ENCODE measurements at places on chromosomes 7 and 10.

DNA sequence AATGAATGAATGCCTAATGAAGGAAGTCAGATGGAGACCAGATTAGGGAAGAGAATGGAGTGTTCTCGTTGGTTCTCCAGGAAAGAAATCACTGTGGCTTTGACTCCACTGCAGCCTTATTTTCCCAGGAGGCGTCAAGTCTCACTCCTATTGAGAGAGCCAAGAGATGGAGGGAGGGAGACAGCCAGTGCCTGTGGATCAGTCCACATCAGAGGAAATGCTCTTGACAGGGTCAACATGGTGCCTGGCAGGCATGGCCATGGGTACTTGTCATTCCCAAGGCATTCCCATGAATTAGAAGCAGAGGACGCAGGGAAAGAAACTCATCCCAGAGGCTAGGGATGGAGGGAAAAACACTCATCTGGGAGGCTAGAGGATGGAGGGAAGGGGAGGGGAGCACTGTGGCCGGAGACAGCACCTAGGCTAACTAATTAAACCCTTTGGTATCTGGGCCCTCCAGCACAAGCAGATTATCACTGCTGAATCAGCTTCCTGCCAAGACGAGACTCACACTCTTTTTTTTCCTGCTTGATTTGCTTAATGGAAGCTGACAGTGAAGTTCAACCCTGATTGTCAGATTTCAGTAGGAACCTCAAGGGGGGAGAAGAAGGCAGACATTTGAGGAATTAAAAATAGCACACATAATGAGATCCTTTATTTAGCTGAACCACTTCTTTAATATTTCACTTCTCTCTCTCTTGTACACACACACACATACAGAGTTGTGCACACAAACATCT, 1233.2 kb upstream of the AUTS2 start:
- DNase-seq, result no peak

DNA sequence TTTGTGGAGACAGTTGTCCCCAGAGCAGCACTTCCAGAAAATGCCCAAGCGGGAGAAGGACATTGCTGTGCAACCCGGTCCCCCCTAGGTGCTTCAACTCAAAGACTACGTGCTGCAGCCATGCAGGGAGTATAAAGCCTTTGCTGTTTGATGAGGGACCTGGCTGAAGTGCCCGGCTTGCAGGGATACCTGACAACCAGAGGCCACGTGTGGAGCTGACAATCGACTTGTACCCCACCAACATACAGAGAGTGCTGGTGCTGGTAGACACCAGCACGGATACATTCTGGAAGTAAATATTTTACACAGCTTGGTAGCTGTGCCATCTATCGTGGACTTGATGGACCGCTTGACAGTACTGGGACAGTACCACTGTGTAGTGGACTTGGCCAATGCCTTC, 240.6 kb downstream of the CACNA2D1 start:
- DNase-seq, result no peak

- no peak for DNase-seq
These were observed 32.1 kb downstream of the ELMO1 start for GRCh38 chr7:37416378-37417106.

GRCh38 chr10:122997864-122998263, 10.7 kb downstream of the IKZF5 start:
- DNase-seq, result no peak

DNA sequence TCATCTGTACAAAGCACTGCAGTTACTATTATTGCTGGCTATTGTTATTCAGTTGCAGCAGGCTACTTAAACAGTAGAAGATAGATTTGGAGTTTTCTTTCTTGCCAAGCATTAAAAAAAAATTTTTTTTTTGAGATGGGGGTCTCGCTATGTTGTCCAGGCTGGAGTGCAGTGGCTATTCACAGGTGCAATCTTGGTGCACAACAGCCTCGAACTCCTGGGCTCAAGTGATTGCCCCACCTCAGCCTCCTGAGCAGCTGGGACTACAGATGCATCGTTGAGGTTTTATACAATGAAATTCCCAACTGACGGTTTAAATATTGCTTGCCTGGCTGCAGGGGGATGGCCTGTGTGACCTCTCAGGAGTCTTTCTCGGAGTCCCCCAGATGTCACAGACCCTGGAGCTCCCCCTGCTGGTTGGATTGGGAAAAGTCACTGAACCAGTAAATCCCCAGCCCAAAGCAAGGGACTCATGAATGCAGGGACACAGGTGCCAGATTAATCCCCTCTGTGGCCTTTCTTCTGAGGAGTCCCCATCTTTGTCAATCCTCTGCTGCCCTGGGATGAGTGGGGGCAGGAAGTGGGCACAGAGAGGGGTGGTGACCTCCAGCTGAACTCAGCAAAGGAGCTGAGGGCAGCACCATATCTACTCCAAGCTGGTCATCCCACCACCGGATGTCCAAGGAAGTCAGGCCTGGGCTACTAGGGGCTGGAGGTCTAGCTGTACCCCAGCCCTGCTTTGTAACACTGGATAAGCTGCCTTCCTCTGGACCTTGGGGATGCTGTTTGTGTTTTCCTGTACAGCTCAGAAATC, 149.6 kb downstream of the C10orf105 start:
- DNase-seq, result no peak

DNA sequence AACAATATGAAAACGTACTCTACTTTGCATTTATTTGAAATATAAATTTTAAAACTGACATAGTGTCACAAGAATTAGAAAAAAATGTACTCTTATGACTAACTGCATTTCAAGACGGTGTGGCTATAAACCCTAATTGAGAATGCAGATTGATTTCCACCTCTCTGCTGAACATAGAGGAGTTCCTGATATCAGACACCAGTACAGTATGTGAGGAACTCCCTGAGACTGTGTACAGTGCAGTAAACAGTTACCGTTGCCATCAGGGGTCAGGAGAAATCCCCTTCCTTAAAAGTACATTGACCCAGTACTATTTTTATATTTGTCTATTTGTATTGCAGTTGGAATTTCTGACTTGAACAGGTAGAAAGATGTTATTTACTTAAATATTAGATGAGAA, 61.8 kb upstream of the DKK1 start:
- DNase-seq, result no peak

DNA sequence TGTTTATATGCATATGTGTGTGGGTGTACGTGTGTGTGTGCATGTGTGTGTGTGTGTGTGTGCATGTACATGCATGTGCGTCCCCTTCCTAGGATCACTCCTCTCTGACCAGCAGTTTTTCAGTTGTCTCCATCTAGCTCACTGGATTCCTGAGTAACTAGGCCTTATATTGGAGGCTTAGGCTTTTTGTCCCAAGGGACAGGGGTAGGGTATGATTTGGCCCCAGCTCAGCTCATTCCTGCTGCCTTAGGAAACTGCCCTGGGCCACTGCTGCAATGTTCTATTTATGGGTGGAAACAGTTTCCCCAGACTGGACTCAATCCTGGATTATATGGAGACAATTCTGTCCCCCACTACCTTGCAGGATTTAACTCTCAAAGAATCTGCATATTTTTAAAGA, 68.8 kb upstream of the SDK1 start:
- no peak for DNase-seq

DNA sequence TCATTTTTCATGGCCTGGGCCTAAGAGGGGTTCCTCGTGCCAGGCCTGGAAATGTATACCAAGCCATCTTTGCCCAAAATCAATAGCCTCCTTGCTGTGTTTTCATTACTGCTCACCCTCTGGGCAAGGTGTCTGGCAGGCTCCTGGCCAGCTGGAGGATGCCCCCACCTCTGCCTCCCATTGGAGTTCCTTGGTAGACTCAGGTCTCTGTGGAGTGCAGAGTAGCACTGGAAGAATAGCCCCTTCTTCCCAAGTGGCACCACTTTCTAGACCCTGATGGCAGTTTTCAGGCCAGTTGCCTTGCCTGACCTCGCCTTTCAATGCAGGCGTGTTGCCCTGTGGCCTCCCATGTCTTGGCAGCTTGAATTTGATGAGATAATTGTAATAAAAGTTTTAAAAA, 55.7 kb upstream of the AQP1 start:
- no peak for DNase-seq

DNA sequence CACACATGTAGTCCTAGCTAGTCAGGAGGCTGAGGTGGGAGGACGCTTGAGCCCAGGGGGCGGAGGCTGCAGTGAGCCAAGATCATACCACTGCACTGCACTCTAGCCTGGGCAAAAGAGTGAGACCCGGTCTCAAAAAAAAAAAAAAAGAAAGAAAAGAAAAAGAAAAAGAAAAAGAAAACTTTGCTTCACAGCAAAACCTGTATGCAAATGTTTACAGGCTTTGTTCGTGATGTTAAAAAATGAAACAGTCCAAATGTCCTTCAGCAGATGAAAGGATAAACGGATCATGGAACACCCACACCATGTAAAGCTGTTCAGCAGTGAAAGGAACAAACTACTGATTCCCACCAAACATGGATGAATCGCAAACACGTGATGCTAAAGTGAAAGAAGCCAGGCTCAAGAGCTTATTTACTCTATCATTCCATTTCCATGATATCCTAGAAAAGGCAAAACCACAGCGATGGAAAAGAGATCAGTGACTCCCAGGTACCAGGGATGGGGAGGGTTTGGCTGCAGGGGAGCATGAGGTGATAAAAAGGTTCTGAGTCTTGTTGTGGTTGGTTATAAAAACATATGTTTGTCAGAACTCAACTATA, 15.1 kb downstream of the LRRC20 start:
- DNase-seq, result no peak

GRCh38 chr7:107597953-107598352, 17.9 kb downstream of the BCAP29 start:
- no peak for DNase-seq

- DNase-seq, result no peak
These were observed 11.0 kb downstream of the MYO1G start for GRCh38 chr7:44967571-44968446.

GRCh38 chr7:40043164-40043563, 91.3 kb downstream of the MPLKIP start:
- no peak for DNase-seq

DNA sequence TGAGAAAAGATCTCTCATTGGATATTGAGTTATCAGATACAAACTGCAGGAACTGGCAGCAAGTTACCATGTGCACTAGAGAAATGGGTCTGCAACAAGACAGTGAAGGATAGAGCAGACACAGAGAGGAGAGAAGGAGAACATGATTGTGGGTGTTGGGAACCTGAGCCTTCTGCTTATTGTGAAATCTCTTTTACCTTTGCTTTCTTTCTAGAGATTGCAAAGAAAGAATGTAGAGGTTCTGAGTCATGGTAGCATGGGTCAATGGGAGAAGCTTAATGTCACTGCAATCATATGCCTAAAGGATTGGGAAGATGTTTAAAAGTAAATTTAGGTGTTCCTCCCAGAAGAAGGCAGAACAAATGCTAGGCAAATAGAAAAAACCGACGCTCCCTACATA, 821.4 kb downstream of the CCSER2 start:
- DNase-seq, result no peak

DNA sequence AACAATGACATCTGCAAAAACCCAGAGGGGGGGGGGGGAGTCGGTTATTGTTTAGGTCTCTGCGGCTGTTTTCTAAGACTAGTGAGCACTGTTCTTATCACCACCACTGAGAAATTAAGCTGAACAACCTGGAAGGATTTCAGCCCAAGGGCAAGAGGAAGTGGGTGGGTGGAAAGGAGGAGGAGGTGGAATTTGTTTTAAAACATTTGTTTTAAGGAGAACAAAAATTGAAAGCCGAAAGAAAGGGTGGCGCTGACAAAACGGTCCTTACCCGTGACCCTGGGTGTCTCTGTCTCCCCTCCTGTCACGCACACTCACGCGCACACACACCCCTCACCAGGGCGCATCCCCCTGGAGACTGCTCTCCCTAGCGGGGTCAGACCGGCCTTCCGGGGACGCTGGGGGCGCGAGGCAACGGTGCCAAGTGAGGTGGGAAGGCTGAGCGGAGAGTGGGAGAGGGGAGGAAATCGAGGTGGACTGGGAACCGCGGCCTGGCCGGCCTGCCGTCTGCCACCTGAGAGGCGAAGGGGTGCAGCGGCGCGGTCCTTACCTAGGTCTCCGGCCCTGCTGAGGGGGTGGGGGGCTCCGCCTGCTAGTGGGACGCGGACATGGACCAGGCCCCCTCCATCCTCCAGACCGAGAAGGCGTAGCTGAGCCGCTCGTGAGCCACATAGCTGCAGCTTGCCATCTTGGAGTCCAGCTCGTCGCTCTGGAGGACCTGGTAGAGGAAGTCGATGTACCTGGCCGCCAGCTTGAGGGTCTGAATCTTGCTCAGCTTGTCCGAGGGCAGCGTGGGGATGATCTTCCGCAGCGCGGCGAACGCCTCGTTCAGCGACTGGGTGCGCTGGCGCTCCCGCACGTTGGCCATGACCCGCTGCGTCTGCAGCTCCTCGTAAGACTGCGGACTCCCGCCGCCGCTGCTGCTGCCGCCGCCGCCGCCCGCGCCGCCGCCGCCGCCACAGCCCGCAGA, 1.0 kb downstream of the TWIST1 start:
- DNase-seq, result no peak

DNA sequence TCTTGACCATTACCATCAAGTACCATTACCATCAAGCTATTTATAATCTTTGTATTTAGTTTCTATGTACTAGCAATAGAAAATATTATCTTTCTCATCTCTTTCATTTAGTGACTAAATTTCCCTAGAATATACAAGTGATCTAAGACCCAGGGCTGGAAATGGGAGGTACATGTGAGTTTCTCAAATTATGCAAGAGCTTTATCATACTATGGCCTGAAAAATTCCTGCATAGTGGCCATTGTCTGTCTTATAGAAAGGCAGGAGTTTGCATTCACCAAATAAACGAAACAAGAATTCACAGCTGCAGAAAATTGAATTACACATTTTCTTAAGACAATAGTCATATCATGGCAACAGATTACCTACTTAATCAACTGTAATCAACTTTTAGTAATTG, 50.7 kb upstream of the HDAC9 start:
- DNase-seq, result no peak

GRCh38 chr7:100568176-100568895, 5.4 kb downstream of the SAP25 start:
- DNase-seq, result no peak

- no peak for DNase-seq
These were observed 381.2 kb upstream of the SORCS1 start for GRCh38 chr10:107545717-107546116.

DNA sequence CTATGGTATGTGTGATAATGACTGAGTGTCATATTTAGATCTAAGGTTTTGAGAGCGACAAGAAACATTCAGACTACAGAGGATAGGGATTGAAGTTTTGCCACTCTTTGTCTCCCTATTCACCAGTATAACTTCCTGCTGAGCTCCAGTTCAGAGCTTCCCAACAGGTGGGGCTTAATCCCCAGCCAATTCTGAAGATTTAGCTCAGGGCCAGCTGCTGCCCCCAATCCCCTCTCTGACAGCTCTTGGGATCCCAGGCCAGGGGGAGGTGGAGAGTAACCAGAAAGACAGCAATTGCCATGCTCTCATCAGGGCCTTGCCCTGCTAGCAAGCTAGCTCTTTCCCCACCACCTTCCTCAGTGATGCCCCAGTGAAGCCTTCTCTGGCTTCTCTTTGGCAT, 57.8 kb downstream of the TRIL start:
- DNase-seq, result no peak

GRCh38 chr7:108413337-108413736, 42.9 kb downstream of the NRCAM start:
- DNase-seq, result no peak

DNA sequence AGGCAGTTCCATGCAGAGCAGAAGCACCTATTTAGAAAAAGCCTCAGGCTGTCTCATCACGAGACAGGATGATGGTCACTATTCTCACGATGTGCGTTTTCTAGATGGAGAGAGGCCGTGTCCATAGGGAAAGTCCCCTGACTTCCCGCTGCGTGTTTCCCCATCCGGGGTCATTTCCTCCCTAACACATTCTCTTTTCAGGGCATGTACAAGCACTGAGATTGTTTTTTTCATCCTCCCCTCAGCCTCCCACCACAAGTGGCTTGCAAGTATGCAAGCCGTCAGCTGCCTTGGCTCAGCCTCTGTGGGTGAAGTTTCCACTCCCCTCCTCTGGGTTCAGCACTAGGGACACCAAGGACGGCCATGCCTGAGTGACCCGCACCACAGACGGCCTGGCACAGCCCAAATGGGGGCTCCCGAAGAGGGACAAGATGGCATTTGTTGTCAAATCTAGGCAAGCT, 2.7 kb upstream of the CALML5 start:
- no peak for DNase-seq

Measured in smooth muscle cell of the brain vasculature (primary cell).